ENCODE measurements at places on chromosomes 4 and X.

DNA sequence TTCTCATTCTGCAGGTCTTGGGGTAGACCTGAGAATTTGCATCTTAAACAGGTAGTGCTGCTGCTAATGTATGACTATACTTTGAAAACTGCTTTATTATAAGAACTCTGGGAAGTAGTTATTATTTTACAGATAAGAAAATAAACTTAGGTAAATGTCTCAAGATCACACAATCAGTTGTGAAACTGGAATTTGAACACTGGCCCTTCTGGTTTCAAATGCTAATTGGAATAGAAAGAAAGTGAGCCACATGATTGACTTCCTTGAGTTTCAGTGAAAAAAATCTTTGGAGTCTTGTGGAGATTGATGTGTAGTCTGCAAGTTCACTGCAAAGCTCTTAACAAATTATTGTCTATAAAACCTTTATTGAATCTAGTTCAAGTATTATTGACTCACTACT lies 44.5 kb downstream of the FTHL17 start:
- DNase-seq = no peak

- DNase-seq = no peak
Measured at GRCh38 chrX:152573866-152574265, 63.8 kb upstream of the GABRQ start.

GRCh38 chr4:124977045-124977444 lies 264.5 kb upstream of the ANKRD50 start:
- DNase-seq = no peak

DNA sequence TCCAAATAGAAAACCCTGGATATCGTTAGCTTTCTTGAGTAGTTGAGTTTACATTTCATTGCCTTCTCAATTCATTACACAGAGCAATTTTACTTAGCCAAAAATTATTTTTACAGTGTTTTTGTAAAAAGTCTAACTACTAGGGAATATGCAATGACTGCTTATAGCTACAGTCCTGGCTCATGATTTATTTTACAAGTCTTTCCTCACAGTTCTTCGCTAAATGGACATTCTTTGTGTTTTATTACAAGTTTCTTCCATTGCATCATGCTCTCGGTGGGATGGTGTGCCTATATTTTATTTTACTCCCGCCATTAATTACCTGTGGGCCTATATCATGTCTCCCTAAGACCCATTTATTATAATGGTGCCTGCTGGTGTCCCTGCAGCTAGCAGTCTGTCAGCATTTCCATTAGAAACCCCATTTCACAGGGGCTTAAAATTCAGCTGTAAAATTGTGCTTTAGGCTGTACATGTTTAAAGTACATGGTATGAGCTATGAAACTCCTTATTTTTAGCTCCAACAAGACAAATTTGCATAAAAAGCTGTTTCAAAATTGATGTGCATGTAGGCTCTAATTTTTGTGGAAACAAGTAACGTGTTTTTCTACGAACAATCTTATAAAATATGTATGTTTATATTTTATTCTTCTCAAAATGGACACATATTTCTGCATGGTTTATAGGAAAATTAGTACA lies 227.4 kb downstream of the SLC7A11 start:
- DNase-seq = no peak

DNA sequence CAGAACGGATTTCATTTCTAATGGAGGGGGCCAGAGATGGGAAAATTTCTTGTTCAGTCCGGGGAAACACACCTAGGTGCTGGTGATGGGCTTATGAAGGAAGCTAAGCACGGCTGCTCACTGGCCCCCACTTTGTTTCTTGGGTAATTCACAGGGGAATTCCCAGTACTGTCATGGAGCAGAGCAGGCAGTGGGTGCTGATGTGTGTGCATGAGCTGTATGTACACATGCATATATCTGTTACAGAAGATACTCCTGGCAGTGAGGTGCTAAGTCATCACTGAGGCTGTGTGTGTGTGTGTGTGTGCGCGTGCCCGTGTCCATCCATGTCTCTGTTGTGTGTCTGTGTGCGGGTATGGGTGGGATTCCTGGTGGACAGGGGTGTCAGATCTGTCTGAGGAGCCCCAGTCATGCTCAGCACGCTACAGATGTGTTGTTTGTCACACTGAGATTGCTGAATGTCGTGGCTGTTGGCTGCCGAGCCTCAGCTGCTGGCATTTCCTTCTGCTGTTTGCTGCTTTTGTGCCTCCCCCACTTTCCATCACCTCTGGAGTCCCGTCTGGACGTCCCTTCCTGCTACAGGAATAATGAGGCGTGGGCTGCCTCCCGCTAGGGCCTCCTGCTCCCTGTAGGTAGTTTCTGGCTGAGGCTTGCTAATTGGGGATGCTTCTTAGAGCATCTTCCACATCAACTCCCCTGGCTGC lies 53.3 kb downstream of the JADE1 start:
- DNase-seq = no peak

- DNase-seq = no peak
Measured at GRCh38 chr4:134337574-134337973, 136.0 kb upstream of the PABPC4L start.

GRCh38 chr4:168634276-168634802 lies 137.5 kb downstream of the PALLD start:
- DNase-seq = no peak

DNA sequence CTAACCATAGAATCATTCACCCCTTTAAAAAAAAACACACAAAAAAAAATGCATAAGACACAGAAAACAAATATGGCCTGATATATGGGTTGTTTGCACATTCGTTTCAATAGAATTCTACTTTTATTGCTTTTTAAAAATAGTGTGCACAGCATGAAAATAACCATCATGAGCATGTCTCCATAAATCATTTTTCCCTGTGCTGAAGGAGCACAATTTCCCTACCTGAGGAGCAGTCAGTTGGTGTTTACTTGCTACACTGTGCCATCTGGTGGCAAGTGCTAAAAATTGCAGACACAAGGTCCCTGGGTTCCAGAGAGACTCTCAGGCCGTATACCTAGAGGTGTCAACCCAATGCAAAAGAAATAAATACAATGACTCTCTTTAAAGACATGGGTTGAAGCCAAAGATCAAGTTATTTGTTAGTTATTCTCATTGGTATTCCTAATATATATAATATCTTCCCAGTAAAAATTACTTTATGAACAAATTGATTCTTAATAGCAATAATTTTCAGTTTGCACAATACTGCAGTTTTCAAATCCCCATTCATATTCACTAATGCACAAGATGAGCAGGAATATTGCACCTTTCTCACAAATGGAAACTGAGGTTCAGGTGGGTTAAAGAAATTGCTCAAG lies 551.4 kb downstream of the IQCM start:
- DNase-seq = peak; percentile 46

GRCh38 chrX:136200466-136200865 lies 50.7 kb downstream of the MAP7D3 start:
- no peak for DNase-seq

DNA sequence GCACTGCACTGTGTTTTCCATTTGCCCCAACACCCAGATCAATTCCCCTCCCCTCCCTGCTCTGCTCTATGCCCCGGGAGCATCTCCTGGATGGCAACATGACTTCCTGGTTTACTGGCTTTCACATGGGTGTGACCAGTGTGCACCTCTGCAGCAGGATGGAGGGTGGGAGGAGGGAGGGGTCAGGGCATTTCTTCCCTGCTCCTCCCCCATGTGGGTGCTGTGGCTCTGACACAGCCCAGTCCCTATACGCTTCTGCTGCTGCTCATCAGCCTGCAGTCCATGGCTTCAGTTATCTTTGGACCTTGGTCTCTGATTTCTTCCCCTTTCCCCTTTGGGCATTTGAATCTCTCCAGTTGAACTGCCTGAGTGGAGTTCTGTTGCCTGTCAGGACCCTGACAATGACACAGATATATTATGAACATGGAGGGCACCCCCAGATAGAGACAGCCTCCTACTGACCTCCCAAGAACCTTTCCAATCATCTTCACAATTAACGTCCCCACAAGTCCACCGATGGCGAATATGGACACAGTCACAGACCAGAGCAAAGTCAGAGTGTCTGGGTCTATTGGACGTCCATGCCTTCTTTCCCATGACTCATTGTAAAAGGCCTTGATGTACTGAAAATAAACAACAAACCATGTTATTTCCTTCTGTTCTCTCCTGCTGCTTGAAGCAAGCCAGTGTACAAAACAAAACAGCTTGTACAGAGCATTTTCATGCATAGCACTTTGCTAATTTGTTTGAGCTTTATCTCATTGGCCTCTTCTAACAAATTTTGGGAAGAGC lies 24.8 kb downstream of the SLC2A9 start:
- no peak for DNase-seq

- DNase-seq = no peak
Measured at GRCh38 chr4:121698236-121698671, 1.5 kb upstream of the ANXA5 start.

GRCh38 chr4:8525383-8526120 lies 54.6 kb upstream of the GPR78 start:
- no peak for DNase-seq

DNA sequence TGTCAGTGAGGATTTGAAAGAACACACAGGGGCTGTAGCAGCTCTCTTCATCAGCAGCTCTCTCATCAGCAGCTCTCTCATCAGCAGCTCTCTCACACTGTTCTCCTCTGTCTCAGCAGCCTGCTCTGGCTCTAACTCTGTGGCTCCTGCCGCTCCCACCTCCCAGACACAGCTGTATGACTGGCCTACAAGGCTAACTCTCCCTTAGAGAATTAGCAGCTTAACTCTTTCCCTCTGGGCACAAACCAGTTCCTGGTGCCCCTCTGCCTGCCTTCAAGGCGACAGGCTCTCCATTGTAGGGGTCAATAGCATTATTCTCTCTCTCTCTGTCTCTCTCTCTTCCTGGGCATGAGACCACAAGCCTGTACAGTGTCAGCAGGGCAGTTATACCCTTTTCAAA lies 385.6 kb upstream of the PCDH10 start:
- DNase-seq = no peak

GRCh38 chr4:85152480-85152879 lies 186.0 kb upstream of the WDFY3 start:
- no peak for DNase-seq

- no peak for DNase-seq
Measured at GRCh38 chr4:144280688-144281087, 140.2 kb upstream of the GYPA start.

- no peak for DNase-seq
Measured at GRCh38 chr4:93396272-93396671, 432.3 kb upstream of the ATOH1 start.

GRCh38 chr4:128310266-128310697 lies 22.7 kb upstream of the PGRMC2 start:
- DNase-seq = no peak

Measured in LNCaP clone FGC (cell line).